Muscle of leg (tissue), 16 donors: ENCODE measurements at places on chromosomes 4 and X.
A peak's percentile ranks its signal among the peaks of the same experiment; 100 is the strongest.

GRCh38 chr4:70463335-70463734 is 8.7 kb upstream of the MUC7 start:
- DNase-seq: no peak

GRCh38 chr4:115973768-115974167 is 860.3 kb upstream of the NDST4 start:
- DNase-seq: no peak

- DNase-seq: no peak
These were observed 44.2 kb upstream of the ZNF827 start for GRCh38 chr4:145982791-145983190.

DNA sequence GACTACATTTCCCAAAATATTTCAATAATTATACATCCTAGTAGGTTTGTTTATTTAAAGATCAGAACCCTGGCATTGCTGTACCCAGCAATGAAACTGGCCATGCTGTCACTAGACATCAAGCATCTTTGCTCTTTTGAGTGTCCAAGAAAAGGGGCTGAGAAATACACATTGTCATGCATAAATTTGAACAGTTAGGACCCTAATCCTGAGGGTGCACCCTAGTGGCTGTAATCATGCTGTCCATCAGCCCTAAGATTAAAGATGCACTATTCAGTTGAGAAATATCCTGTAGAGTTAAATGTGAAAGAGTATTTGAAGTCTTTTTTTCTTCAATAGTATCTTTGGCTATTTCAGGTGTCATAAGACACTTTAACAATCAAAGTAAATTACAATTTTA is 108.8 kb downstream of the NFKB1 start:
- no peak for DNase-seq

DNA sequence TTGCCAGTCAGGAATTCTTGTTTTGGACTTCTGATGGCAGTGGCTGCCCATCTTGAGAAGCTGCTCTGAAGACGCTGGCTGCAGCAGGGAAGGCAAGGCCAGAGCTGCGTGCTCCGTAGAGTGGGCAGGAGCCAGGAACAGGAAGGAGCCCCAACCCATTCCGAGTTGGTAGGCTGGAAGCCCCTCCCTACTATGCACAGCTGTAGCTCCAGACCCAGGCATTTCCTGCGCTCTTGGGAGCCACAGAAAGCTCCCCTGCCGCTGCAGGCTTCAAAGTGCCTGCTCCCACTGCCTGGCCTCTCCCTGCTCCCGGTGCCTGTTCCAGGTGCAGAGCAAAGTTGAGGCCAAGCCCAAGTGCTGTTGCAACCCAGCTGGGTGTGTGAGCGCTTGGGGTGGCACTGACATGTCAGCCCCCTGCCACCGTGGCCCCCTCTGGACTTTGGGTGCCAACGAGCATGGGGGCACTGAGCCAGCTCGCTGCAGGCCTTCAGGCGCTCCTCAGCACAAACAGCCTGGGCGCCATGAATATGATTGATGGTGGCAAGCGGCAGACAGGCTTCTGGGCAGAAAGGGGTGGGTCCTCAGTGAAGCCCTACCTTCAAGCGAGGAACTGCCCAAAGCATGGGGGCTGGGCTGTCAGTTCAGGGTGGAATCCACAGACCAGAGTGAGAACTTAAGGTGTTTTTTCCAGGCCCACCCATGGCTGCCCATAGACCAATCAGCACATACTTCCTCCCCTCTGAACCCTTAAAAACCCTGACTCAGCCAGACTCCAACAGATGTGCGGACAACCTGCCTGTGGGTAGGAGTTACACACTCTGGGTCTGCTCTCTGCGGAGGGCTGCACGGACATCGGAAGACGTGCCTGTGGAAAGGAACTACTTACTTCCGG is 677.2 kb upstream of the INTU start:
- DNase-seq: no peak

GRCh38 chr4:119040694-119041185 is 94.9 kb upstream of the MYOZ2 start:
- peak; percentile 54 for DNase-seq

DNA sequence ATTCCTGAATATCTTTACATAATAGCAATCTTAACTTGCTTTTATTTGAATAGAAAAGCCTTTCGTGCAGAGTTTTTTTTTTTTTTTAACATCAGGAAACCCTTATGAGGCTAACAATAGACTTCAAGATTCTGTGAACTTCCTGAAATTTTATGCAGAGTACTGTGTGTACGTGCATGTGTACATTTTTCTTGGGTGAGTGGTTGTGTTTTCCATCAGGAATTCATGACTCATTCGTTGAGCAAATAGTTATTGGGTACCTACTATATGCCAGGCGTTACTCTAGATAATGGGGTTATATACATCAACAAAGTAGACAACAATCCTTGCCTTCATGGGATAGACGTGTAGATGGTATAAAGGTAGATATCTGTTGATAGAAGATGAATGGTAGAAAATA is 59.1 kb downstream of the MRPL1 start:
- peak; percentile 45 for DNase-seq

- peak; percentile 56 for DNase-seq
These were observed 30.5 kb downstream of the RHOH start for GRCh38 chr4:40227284-40227683.

- no peak for DNase-seq
These were observed 21.7 kb downstream of the PPP2R2C start for GRCh38 chr4:6450709-6451108.

DNA sequence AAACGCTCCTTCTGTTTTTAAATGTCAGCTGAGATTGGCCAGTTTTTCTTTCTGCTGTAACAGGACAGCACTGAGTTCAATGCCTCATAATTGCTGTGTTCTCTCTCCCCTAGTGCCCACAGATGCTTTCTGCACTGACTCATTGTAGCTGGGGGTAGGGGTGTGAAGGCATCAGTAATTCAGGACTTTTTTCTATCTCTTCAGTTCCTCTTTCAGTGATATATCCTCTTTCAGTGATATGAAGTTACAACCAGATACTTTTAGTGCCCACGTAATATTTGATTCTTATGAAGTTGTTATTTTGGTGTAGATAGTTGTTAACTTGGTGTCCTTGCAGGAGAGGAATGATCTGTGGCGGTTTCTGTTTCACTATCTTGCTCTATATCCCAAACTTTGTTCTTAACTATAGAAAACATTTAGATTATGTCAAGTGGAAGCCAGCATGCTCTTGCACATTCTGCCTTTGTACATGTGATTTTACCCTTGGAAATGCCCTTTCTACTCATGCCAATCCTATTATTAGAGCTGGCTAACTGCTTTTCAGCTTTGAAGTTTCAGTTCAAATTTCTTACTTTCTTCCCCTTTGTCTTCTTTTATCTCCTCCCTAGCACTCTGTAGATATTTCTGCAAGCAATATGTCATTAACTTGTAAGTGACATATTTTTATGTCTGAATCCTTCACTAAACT is 1258.4 kb downstream of the FAM133A start:
- DNase-seq: no peak

- DNase-seq: no peak
These were observed 402.4 kb downstream of the PACRGL start for GRCh38 chr4:21102667-21103066.

GRCh38 chr4:27684610-27685011 is 824.0 kb downstream of the STIM2 start:
- DNase-seq: peak; percentile 80

GRCh38 chr4:123350191-123350544 is 46.4 kb upstream of the SPRY1 start:
- DNase-seq: peak; percentile 44

DNA sequence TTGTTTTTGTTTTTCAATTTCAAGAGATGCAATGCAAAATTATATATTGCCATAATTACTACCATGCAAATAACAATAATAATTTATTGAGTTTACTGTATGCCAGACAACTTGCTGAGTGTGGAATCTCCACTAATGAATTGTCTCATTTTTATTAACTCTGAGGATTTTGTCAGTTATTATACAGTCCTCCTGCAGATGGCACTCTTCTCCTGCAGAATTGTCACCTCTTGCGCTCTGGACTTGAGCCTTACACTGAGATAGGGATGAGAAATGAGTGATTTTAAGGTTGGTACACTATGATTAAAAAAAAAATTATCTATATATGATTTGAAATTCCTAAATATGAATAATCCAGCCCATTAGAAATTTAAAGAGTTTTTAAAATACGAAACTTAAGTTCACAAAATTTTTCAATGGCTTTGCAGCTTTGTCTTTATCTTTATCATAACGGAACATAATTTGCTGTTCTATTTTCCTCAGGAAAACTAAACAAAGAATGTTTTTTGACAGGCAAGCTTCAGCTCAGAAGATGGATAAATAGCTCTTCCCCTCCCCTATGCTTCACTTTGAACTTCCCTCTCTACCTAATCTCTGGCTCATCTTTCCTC is 12.7 kb upstream of the PAQR3 start:
- DNase-seq: peak; percentile 71

DNA sequence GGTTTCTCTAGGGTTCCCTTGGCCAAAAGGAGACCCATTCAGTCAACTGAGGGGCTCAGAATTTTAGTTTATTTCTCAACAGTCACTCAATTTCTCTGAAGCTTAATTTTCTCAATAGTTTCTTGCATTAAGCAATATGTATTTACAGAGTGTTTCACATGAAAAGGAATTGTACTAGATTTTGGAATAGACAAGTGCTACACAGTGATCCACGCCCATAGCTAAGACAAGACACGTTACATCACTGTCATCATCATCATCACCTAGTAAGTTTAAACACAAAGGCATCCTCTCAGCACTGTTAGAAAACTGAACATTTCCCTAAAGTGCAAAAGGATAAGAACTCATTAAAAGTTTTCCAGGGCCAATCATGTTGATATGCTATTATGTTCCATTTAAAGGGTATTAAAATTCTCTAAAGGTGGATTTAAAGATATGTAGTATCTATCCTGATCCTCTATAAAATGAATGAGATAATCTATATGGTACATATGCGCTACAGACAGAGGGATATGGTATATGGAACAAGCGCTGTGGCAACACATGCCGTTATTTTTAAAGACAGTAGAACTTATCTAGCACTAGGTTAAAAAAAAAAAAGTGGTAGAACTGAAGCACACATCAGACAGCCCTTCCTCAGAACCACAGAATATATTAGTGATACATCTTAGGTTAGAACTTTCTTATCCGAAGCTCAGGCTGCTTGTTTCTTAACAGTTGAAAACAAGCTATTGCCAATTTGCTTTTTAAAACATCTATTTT is 12.1 kb downstream of the PPA2 start:
- no peak for DNase-seq

- DNase-seq: no peak
These were observed 76.8 kb upstream of the RBMXL3 start for GRCh38 chrX:115112411-115112810.

DNA sequence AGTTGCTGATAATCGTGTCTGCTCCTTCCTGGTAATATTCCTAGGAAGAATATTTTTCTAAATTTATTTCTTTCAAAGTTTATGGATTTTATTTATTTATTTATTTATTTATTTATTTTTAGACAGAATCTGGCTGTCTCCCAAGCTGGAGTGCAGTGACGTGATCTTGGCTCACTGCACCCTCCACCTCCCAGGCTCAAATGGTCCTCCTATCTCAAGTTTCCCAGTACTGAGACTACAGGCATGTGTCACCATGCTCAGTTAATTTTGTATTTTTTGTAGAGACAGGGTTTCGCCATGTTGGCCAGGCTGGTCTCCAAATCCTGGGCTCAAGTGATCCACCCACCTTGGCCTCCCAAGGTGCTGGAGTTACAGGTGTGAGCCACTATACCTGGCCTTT is 48.9 kb downstream of the PDLIM5 start:
- peak; percentile 37 for DNase-seq

- no peak for DNase-seq
These were observed 34.7 kb downstream of the P2RY8 start for GRCh38 chrX:1502241-1502640.

- no peak for DNase-seq
These were observed 310.5 kb upstream of the DDX53 start for GRCh38 chrX:22689290-22689689.

DNA sequence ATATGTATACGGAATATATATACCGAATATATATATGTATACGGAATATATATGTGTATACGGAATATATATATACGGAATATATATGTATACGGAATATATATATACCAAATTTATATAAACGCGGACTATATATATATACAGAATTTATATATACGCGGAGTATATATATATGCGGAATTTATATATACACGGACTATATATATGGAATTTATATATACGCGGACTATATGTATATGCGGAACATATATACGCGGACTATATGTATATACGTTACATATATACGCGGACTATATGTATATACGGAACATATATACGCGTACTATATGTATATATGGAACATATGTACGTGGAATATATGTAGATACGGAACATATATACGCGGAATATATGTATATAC is 78.6 kb downstream of the ARHGAP36 start:
- no peak for DNase-seq

DNA sequence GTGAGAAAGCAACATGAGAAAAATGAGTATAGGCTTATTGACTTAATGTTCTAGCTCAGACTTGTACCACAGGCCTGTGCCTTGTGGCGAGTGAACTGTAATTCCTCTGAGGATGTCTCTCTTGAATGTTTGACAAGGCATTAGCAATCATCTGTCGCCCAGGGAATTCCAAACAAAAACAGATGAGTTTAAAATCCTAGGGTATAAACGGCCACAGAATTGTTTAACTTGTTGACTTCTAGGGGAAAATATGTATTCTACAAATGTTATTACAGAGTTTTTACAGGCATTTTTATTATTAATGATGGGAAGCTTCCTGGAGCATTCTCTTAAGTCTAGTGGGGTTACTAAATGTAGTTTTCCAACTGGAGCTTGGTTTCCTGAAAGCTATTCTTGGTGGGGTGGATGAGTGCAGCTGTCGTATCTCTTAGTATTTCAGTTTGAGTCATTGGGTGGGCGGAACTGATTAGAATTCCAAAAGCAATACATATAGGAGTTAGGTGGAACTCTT is 40.6 kb downstream of the ARHGAP10 start:
- DNase-seq: peak; percentile 95

GRCh38 chr4:33940281-33940680 is 2304.0 kb downstream of the ARAP2 start:
- DNase-seq: no peak

DNA sequence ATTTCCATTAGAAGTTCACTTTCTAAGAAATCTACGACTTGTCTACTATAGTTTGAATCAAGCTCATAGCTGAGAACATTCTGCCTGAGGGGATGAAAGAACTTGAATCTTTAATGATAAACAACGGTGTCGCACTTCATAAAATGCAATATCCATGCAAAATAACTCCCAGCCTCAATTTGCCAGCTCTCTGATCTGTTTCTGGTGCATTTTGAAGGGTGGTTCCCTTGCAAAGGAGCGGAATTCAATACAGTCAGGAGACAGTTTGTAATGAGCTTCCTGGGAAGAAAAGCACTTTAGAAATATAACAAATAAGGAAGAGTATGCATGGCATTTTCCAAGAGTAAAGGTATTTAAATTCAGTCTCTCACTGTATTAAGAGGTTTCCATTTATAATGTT is 80.0 kb downstream of the PCYT1B start:
- no peak for DNase-seq

- no peak for DNase-seq
These were observed 33.6 kb downstream of the TBC1D14 start for GRCh38 chr4:6943012-6943884.

- DNase-seq: no peak
These were observed 43.0 kb downstream of the AMELX start for GRCh38 chrX:11336201-11336600.
